ENCODE measurements at places on chromosomes 2 and 18. TPM values are rescaled to one million over a fixed set of nuclear protein-coding genes. Genes with fewer than 3 reads are reported as not detected.
A peak's percentile ranks its signal among the peaks of the same experiment; 100 is the strongest.

- DNase-seq = peak; percentile 9
These were observed 591.0 kb downstream of the ARHGAP15 start for GRCh38 chr2:143720095-143720664.

GRCh38 chr2:12008425-12009061 lies 262.1 kb downstream of the LPIN1 start:
- no peak for DNase-seq

- no peak for DNase-seq
These were observed 427.9 kb downstream of the PLCL1 start for GRCh38 chr2:198232281-198232680.

DNA sequence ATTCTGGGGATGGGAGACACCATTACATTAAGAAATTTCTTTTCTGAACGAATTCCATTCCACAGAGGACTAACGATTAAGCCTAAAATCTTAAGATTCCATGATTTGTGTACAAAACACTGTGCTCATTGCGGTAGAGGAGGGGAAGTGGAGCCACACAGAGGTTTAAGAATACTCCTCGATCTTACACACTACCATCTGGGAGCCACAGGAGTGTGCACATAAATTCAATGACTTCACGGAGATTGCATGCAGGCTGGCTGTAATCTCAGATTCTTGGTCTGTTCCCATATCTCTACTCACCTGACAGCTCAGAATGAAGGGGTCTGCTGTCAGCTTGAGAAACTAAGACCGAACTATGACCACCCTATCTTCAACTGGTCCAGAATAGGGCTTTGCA lies 762 bp downstream of the VPS4B start:
- DNase-seq = peak; percentile 29

- DNase-seq = peak; percentile 69
These were observed 17.7 kb downstream of the MPP4 start for GRCh38 chr2:201680743-201681142.

DNA sequence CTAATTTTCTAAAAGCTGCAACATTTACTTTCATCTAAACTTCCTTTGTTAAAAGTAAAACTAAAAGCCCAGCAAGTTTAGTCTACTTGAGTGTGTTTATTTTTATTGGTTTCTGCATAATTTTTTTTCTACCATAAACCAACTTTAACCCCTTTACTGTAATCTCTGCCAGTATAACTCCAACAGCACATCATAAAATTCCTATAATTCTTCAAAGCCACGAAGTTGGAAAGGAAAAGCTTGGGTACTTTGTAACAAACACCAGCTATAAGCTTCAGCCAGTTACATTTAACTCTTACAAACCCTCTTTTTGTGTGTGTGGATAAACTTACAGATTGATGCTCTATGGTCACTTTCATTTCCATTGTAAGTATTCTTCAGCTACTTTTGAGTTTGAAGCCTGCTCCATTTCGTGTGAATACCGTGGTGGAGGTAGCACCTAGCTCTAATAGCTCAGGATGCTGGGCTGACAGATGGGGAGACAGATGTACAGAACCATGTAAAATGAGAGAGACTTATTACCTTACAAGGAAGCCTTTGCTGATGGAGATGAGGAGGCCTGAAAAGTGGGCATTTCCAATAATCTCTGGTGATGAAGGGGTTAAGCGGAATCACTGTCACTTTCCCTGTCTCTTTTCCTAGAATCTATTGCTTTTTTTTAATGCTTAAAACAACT lies 42.5 kb downstream of the ZEB2 start:
- no peak for DNase-seq

GRCh38 chr2:109648041-109648527 lies 33.9 kb downstream of the SOWAHC start:
- DNase-seq = no peak

DNA sequence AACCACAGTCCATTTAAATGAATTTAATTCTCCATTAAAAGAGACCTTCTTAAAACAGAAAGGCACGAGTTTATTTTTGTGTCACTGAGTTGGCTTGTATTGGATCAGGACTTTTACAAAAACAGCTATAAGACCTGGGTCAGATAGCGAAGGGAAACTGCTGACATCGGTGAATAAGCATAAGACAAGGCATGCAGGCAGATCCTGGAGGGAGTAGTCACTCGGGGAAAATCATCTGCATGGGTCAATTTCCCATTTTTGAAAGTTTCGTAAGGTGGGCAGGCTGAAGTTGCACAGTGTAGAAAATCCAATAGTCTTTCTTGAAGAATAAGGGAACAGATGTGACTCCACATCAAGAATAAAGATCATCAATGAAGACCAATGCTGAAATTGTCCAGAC lies 12.9 kb downstream of the IL36B start:
- DNase-seq = no peak

DNA sequence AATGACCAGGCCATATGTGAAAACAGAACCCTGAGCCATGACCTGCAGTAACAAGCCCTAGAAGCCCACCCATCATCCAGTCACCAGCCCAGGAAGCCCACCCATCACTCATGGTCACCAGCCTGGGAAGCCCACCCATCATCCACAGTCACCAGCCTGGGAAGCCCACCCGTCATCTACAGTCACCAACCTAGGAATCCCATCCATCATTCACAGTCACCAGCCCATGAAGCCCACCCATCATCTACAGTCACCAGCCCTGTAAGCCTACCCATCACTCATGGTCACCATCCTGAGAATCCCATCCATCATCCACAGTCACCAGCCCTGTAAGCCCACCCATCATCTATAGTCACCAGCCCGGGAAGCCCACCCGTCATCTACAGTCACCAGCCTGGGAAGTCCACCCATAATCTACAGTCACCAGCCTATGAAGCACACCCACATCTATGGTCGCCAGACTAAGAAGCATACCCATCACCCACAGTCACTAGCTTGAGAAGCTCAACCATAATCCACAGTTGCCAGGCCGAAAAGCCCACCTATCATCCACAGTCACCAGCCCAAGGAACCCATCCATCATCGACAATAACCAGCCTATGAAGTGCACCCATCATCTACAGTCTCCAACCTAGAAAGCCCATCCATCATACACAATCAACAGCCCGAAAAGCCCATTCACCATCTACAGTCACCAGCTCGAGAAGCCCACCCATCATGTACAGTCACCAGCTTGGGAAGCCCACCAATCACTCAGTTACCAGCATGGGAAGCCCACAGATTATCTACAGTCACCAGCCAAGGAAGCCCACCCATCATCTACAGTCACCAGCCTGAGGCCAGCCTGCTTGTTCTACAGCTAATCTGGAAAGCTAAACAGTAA lies 91.9 kb downstream of the TWIST2 start:
- DNase-seq = no peak

The PAIP2B gene
- total RNA-seq = 1.9 TPM

The COLEC11 gene
- 0.85 TPM for total RNA-seq

The SERPINB2 gene
- total RNA-seq = not detected

The PRKAG3 gene
- total RNA-seq = not detected

The GPR39 gene
- under 0.01 TPM for total RNA-seq

The IL36A gene
- not detected for total RNA-seq

The FKBP7 gene
- 14.0 TPM for total RNA-seq
